ENCODE measurements at places on chromosomes 2 and 18. TPM values are rescaled to one million over a fixed set of nuclear protein-coding genes. Genes with fewer than 3 reads are reported as not detected.

The TRABD2A gene
- 2.7 TPM for polyA plus RNA-seq

The SMAD4 gene
- 40.2 TPM for polyA plus RNA-seq

The CXCR4 gene
- polyA plus RNA-seq: 0.50 TPM

The MRPL33 gene
- 406 TPM for polyA plus RNA-seq

The C2orf78 gene
- polyA plus RNA-seq: not detected

The AOX1 gene
- not detected for polyA plus RNA-seq

The MPP4 gene
- not detected for polyA plus RNA-seq

The SULT1C4 gene
- not detected for polyA plus RNA-seq

Data from neural cell (in vitro differentiated cells).